CD4-positive, CD25-positive, alpha-beta regulatory T cell (primary cell): ENCODE measurements at places on chromosomes 16 and 17. TPM values are rescaled to one million over a fixed set of nuclear protein-coding genes. Genes with fewer than 3 reads are reported as not detected.
A peak's percentile ranks its signal among the peaks of the same experiment; 100 is the strongest.

DNA sequence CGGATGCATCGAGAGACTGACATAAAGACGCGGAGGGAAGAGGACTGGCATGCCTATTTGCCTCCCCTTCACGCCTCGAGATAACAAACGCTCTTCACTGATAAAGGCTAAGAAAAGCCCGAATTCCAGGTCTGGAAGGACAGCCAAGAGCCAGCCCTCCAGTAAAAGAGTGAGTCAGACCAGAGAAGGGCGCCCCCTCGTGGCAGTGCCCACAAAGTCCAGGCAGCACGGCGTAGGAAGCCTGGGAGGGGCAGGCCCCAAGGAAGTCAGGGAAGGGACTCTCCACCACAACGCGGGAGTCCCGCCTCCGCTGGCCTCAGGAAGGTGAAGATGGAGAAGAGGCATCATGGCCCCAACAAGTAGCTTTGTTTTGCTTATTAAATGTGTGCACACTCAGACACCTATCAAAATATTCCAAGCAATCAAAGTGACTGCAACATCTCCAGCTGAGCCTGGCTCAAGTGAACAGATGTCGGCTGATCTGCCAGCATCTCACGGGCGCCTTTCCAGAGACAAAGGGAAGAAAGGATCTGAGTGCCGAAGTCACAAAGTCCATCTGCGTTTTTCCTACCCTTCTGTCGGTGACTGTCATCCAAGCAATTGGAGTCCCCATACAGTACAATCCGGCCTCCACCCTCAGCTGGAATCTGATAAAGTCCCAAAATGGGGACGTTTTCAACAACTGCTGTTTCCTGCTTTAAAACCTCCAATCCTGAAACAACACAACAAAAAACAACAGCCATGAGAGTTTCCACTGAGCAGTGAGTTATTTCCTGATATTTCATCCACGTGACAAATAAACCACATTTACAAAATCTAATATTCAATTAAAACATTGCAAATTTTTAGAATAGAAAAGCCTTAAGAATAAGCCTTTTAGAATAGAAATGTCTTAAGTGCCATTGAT, 20.4 kb upstream of the SLC38A8 start:
- DNase-seq = peak; percentile 38

Gene C16orf89
- not detected for polyA plus RNA-seq

DNA sequence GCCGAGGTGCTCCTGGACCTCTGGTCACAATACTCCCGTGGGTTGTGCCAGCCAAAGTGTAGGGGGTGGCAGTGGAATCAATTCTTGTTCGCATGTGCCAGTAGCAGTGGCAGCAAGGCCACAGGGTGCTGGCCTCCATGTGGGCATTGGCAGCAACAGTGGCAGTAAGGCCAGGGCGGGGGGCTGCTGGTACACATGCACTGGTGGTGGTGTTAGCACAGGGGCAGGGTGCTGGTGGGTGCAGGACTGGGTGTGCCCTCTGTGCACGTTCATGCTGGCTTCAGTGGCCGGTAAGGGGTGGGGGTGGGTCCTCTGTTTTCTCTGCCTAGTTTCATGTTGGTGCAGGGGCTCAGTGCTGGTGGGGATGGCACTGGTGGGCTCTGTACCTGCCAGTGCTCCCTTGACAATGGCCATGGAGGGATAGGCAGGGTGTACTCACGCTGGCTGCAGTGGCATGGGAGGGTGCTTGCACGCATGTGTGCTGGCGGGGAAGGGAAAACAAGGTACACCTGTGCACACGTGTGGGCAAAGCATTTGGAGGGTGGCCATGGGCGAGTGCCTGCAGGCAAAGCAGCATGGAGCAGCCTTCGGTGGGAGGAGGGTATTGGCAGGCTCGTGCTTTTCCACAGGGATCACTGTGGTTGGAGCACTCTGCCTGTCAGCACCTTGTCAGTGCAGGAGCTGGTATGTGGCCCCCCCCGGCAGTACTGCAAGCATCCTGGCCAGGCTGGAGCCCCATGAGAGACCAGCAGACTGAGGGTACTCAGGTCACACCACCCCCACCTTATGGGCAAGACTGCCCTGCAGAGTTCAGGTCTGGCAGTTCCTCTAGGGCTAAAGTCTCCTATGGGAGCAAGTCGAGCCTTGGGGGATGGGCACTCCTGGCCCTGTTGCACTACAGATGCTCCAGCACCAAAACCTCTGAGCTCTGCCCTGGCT, 35.8 kb downstream of the NF1 start:
- DNase-seq = no peak

GRCh38 chr17:52824542-52824941, 666.0 kb upstream of the CA10 start:
- DNase-seq = no peak

GRCh38 chr17:4764595-4764994, 7.1 kb upstream of the TM4SF5 start:
- no peak for DNase-seq

Gene PKMYT1
- polyA plus RNA-seq = 1.5 TPM

DNA sequence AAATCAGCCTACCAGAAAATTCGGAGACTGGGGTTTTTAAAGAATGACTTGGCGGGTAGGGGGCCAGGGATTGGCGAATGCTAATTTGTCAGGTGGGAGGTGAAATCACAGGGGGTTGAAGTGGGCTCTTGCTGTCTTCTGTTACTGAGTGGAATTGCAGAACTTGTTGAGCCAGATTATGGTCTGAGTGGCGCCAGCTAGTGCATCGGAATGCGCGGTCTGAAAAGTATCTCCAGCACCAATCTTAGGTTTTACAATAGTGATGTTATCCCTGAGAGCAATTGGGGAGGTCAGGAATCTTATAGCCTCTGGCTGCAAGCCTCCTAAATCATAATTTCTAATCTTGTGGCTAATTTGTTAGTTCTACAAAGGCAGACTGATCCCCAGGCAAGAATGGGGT, 762 bp upstream of the RBL2 start:
- DNase-seq = no peak

DNA sequence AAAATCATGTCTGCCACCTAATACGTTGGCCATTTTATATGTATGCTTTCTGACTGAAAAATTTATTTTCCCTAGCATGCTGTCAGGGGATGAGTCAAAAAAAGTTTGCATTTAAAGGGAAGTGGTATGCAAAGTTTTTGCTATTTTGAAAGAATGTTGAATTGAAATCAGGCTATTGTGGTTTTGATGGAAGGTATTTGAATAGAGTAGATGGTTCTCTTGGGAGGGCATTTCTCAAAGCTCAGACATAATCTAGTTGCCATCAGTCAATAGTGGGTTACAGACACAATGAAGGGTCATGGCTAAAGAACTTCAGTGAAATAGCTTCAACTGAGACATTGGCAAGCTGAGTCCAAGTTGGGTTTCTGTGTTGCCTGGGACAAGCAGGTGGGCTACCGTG, 102.4 kb downstream of the MAP2K6 start:
- no peak for DNase-seq

Gene FGF11
- 0.18 TPM for polyA plus RNA-seq

Gene APPBP2
- 27.5 TPM for polyA plus RNA-seq

DNA sequence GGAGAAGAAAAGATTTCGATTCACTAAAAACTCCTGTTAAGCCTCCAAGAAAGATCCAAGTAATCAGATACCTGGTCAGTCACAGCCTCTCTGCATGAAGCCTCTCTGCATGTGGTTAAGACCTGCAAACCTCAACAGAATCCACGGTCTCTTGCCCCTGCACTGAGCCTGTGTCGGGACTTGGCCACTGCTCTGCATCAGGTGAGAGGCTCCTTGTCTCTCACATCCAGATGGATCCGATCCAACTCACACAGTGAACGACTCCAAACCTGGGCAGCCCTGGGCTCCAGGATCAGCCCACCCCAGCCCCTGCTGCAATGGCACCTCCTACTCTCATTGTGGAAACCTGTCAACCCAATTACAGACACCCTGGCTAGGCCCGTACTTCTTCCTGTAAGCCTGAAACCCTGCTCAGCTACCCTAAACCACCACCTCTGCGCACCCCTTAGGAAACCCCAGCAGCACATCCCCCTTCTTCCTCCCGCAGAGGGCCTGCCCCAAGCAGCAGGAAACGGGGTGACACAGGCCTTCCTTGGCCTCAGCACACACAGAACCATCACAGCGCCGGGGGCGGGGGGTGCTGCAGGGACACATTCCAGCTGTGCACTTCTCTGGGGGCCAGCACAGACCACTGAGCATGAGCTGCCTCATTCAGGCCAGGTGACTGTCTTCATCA, 129.5 kb downstream of the ANKRD11 start:
- DNase-seq = peak; percentile 84

Gene ZNF207
- 174 TPM for polyA plus RNA-seq

GRCh38 chr16:25523183-25523582, 168.6 kb upstream of the HS3ST4 start:
- no peak for DNase-seq

- DNase-seq = peak; percentile 93
Observed at GRCh38 chr17:40322358-40323315, 13.7 kb downstream of the RARA start.

Gene CCL11
- polyA plus RNA-seq = not detected

Gene PLD6
- 14.8 TPM for polyA plus RNA-seq

Gene C16orf82
- polyA plus RNA-seq = not detected

- DNase-seq = no peak
Observed at GRCh38 chr16:47732523-47733111, 271.5 kb downstream of the PHKB start.

- peak; percentile 8 for DNase-seq
Observed at GRCh38 chr16:78428193-78428592, 328.7 kb downstream of the WWOX start.

Gene RDM1
- polyA plus RNA-seq = not detected

GRCh38 chr17:5209396-5209795, 17.7 kb upstream of the ZNF594 start:
- DNase-seq = no peak

DNA sequence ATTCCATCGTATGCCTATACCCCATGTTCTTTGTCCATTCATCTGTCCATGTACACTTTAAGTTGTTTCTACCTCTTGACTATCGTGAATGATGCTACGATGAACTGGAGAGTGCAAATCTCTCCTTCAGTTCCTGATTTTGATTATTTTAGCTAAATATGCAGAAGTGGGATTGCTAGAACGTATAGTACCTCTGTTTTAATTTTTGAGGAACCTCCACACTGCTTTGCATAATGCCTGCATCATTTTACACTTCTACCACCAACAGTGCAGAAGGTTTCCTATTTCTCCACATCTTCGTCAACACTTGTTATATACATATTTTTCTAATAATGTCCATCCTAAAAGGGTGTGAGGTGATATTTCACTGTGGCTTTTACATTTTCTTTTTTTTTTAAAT, 43.9 kb downstream of the SDR42E1 start:
- no peak for DNase-seq
